ENCODE measurements at places on chromosomes 1 and 21. TPM values are rescaled to one million over a fixed set of nuclear protein-coding genes. Genes with fewer than 3 reads are reported as not detected.

NPL gene
- total RNA-seq, result 1.8 TPM

ERRFI1 gene
- 0.53 TPM for total RNA-seq

RIT1 gene
- total RNA-seq, result 24.0 TPM

- H3K4me3 ChIP-seq, result no peak overlapping the region
- H3K27ac ChIP-seq, result no peak overlapping the region
- DNase-seq, result no peak
These were observed 312.9 kb downstream of the RRAGC start for GRCh38 chr1:38546636-38547035.

All from activated CD8-positive, alpha-beta memory T cell treated with anti-CD3 and anti-CD28 coated beads, Interleukin-2, amount 10 ng/mL, durations not matched to agents 7 days and 5 days (primary cell).